ENCODE measurements at places on chromosomes 2 and 18. TPM values are rescaled to one million over a fixed set of nuclear protein-coding genes. Genes with fewer than 3 reads are reported as not detected.

DNA sequence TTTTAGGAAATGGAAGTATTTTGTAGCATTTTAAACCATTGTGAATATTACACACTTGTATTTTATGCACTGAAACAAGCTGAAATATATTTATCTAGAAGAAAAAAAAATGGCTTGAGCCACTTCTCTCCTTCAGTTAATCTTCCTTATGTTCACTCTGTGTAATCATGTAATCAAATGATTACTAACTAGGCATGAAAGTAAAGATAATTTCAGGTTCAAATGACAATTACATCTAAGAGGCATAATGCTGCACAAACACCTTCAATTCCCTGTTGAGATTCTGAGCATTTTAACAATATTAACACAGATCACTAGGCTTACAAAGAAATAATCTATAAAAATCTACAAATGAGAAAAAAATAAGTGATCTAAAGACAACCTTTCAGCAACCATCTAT is 119.6 kb upstream of the ITGB6 start:
- no peak for DNase-seq

GRCh38 chr2:118774458-118775133 is 72.9 kb downstream of the EN1 start:
- DNase-seq: peak; percentile 21

GRCh38 chr2:138997856-138998517 is 217.8 kb upstream of the NXPH2 start:
- DNase-seq: peak; percentile 94

CXCR1 gene
- total RNA-seq: not detected

ONECUT2 gene
- total RNA-seq: under 0.01 TPM

EFHD1 gene
- total RNA-seq: not detected
